ENCODE measurements at places on chromosomes 1 and 21.

DNA sequence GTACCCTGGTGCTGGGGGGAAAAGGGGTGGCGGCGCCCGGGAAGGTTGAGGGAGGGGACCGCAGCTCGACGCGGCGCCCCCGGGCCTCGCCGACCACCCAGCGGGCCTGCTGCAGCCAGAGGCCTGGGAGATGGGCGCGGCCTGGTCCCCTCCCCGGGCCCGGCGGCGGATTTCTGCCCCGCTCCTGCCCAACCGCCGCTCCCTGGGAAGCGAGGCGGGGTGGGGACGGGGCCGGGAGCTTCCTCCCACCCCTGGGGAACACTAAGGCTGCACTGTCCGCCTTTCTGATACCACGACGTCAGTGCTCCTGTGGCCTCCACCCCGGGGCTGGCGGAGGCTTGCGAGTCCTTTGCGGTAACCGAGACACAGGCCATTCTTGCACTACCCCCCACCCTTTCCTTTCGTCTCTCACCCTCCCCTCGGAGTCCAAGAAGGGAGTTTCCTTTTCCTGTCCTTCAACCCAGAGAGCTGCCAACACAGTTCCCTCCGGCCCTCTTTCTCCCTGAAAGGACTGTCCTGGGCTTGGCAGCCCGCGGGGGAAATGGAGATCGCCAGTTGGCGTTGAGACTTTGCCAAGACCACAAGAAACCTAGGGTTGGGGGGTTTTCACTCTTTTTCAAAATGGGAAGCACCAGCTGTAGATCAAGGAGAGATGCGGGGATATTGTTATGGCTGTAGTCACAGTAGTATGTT, 742 bp downstream of the SH3GLB1 start:
- H3K27me3 ChIP-seq = no peaks in the 10 kb centered on the region
- H3K4me3 ChIP-seq = peak overlapping the region; percentile 86
- no peaks in the 10 kb centered on the region for H3K36me3 ChIP-seq
- H3K4me1 ChIP-seq = no peaks in the 10 kb centered on the region

- no peak overlapping the region for H3K27ac ChIP-seq
- no peak overlapping the region for H3K4me3 ChIP-seq
- no peaks in the 10 kb centered on the region for H3K4me1 ChIP-seq
- H3K36me3 ChIP-seq = no peaks in the 10 kb centered on the region
Measured at GRCh38 chr1:177080564-177080963, 83.9 kb downstream of the ASTN1 start.

DNA sequence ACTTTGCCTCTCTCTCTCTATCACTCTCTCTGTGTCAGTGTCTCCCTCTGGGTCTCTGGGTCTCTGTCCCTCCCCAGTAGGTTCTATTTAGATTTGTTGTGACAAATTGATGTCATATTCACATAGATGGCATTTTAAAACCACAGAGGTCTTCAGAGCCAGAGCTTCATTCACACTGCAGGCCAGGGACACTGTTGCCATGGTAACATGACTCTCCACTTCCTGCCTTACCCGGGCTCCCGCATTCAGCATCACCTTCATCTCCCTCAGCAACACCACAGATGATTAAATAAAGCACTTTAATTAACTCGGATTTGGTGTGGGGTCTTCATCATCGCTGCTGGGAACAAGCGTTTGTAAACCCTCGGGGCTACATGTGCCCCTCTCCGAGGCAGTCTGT, 132.6 kb downstream of the ETS2 start:
- H3K27ac ChIP-seq = no peak overlapping the region
- no peaks in the 10 kb centered on the region for H3K36me3 ChIP-seq
- H3K4me3 ChIP-seq = no peak overlapping the region
- H3K27me3 ChIP-seq = no peaks in the 10 kb centered on the region
- DNase-seq = no peak
- H3K4me1 ChIP-seq = no peaks in the 10 kb centered on the region

GRCh38 chr1:27659497-27660299, 12.3 kb downstream of the IFI6 start:
- DNase-seq = peak; percentile 84
- peak overlapping the region; percentile 84 for H3K27ac ChIP-seq
- no peaks in the 10 kb centered on the region for H3K27me3 ChIP-seq
- no peaks in the 10 kb centered on the region for H3K4me1 ChIP-seq

DNA sequence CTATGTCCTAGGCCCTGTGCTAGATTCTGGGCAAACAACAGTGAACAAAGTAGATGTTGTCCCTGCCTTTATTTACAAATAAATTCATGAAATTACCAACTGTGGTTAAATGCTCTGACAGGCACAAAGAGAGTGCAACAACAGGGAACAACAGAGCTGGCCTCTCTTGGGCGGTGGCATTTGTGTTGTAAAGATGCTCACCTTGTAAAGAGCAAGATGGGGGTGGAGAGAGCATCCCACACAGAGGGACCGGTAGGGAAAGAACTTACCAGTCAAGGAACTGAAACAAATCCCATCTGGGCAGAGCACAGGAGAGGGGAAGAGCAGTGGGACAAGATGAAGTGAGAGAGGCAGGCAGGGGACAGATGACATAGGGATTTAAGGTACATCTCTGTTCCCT, 21.6 kb upstream of the SLC22A15 start:
- H3K36me3 ChIP-seq = no peaks in the 10 kb centered on the region
- H3K4me3 ChIP-seq = no peak overlapping the region
- no peak overlapping the region for H3K27ac ChIP-seq

GRCh38 chr1:62712336-62713243, 24.4 kb upstream of the DOCK7 start:
- H3K4me3 ChIP-seq = no peak overlapping the region
- no peak overlapping the region for H3K27ac ChIP-seq
- H3K27me3 ChIP-seq = no peaks in the 10 kb centered on the region
- no peaks in the 10 kb centered on the region for H3K4me1 ChIP-seq
- DNase-seq = no peak
- H3K36me3 ChIP-seq = no peaks in the 10 kb centered on the region

GRCh38 chr1:226526801-226527595, 21.6 kb upstream of the STUM start:
- H3K36me3 ChIP-seq = no peaks in the 10 kb centered on the region
- no peak overlapping the region for H3K4me3 ChIP-seq
- no peak for DNase-seq

GRCh38 chr21:35428937-35429336, 379.8 kb upstream of the RUNX1 start:
- DNase-seq = no peak
- no peaks in the 10 kb centered on the region for H3K4me1 ChIP-seq
- no peak overlapping the region for H3K4me3 ChIP-seq
- H3K36me3 ChIP-seq = no peaks in the 10 kb centered on the region

DNA sequence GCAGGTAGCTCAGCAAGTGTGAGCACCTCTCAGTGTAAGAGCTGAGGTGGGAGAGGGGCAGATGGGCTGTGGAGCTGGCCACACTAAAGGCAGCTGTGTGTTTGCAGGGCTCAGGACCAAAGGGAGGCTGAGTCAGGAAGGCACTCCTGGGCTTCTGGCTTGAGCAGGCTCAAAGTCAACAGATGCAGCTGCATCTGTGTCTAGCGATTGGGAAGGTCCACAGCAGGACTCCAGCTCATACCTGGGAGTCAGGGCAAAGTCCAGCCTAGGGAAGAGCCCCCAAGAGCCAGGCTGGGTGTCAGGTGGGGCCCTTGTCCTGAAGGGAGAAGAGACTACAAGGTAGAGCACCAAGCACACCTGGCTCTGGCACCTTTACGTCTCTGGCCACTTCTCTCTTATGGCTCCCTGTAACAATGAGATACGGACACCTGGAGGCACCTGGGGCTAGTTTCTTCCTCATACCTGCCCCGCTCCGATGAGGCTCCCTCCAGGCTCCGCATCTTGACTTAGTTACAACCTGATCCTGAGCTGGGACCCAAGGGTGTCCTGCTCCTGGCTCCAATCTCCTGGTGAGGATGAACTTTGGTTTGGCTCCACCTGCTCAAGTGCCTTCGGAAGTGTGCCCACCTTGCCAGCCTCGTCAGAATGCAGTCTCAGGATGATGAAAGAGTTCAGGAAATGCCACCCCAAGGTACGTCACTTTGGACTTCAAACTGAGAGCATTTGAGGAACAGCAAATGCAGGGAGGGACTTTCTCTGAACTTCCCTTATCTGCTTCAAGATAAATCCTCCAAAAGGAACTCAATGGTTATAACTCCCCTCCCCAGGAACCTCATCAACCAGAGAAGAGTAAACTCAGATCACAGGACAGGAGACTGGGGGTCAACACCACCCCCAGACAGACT, 21.5 kb upstream of the SLC2A1 start:
- H3K4me3 ChIP-seq = no peak overlapping the region
- no peak overlapping the region for H3K27ac ChIP-seq
- no peaks in the 10 kb centered on the region for H3K27me3 ChIP-seq

GRCh38 chr1:110272045-110272444, 61.9 kb downstream of the KCNC4 start:
- no peaks in the 10 kb centered on the region for H3K36me3 ChIP-seq
- no peak overlapping the region for H3K4me3 ChIP-seq
- H3K4me1 ChIP-seq = no peaks in the 10 kb centered on the region
- no peak overlapping the region for H3K27ac ChIP-seq
